ENCODE measurements at places on chromosomes 16 and 17.

GRCh38 chr17:44997733-44998520 lies 29.8 kb upstream of the C1QL1 start:
- DNase-seq: no peak

DNA sequence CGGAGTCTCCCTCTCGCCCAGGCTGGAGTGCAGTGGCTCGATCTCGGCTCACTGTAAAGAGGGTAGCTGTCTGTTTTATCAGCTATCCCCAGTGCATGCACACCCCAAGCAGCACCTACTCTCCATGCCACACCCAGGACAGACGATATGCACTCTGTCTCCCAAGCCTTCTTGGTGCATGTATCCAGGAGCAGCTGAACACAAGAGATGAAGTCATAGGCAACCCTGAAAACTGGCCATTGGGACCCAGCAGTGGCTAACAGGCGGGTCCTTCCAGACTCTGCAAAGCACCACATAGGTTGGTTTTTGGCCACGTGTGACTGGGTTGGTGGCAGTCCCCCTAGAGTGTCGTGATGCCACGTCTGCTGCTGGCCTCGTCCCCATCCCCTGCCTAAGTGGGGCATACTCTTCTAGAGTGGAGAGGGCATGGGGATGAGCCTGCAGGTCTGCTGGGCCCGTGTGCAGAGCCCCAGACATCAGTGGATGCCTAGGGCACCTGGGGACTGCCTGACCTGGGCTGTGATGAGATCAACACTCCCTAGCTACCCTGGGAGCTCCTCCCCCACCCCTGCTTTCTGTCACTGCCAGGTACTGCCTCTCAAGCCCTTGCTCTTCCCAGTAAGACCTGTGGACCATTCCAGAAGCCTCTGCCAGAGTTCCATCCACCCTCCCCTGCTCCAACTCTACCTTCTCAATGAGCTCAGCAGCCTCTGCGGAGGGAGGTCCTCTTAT lies 9.3 kb downstream of the PDE6G start:
- no peak for DNase-seq

DNA sequence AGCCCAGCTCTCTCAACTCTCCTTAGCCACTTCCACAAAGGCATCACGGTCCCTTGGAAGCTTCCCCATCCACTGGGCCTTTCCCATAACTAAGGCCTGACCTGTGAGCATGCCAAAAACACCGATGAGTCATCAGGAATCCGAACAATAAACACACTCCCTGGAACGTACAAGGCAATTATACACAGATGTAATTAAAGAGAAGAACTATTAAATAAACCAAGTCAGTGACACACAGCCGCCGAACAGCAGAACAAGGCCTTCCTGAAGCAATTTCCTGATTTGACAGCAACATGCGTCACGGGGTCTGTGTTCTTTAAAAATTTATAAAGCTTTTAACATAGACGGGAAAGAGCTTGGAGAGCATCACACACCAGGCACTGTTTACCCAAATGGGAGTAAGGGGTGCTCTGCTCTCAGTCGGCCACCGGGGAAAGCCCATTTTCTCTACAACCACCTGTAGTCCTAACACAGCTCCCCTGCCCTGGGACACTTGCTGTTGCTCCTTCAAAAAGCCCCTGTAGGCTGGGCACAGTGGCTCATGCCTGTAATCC lies 29.4 kb downstream of the COG7 start:
- DNase-seq: peak; percentile 83

DNA sequence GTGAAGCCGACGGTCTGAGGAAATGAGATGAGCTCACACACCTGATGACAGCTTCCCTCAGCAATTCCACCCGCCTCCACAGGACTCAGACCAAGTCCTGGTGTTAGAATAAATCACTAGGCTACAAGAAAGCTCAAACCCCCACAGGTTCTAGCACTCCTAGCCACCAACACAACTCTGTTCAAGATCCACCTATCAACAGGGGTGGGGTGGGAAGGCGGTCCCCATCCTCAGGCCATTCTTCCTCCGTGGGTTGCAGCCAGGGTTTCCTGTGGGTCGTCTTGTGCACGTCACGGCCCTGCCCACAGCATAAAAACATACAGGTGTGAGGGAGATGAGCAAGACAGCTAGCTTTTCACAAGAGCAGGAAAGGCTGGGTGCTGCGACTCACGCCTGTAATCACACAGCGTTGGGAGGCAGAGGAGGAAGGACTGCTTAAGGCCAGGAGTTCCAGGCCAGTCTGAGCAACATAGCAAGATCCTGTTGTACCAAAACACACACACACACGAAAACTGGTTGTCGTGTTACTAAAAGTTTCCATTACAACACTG lies 81.1 kb downstream of the ANKRD11 start:
- DNase-seq: no peak

DNA sequence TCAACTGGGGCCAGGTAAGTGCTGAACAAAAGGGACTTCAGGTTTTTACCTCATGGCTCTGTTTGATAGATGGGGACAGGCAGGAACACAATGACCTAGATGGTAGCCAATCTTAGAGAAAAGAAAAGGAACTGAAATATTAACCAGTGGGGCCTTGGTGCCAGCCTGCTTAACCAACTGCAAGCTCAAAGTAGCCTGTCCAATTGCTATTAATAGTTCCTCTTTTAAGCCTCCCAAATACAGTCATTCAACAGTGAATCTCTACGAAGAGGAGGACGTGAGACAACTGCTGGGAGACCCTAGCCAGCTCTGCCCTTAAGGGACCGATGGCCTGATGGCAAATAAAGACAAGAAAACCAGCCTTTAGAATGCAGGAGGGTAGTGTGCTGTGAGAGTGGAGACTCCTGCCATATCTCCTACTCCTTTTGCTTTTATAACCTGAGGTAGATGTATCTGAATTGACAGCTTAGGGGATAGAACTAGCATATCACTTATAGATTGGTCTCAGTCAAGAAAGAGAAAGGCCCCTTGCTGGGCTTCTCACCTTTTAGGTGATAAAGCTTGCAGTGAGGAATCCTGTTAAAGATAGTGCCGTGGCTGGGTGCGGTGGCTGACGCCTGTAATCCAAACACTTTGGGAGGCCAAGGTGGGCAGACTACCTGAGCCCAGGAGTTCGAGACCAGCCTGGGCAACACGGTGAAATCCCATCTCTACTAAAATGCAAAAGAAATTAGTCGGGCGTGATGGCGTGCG lies 28.3 kb downstream of the ARSG start:
- no peak for DNase-seq

GRCh38 chr16:78458588-78458987 lies 359.1 kb downstream of the WWOX start:
- no peak for DNase-seq

DNA sequence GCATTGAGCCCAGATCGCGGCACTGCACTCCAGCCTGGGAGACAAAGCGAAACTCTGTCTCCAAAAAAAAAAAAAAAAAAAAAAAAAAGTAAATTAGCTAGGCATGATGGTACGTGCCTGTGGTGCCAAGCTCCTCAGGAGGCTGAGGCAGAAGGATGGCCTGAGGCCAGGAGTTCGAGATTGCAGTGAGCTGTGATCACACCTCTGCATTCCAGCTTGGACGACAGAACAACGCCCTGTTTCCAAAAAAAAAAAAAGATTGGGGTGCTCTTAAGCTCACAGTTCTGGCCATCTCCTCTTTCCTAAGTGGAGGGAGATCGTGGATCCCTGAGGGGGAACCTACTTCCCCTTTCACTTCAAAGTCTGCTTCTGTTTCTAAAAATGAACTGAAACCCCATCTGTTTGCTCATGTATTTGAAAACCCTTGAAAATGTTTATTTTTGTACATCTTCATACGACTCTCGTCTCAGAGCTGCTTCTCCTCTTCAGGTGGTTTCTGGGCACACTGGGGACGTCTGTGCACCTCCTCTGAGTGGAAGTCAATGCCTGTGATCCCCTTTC lies 138.8 kb downstream of the PRKCA start:
- no peak for DNase-seq

- no peak for DNase-seq
Observed at GRCh38 chr17:73105431-73105830, 12.9 kb upstream of the SLC39A11 start.

GRCh38 chr16:80346111-80346632 lies 194.6 kb upstream of the DYNLRB2 start:
- peak; percentile 21 for DNase-seq

DNA sequence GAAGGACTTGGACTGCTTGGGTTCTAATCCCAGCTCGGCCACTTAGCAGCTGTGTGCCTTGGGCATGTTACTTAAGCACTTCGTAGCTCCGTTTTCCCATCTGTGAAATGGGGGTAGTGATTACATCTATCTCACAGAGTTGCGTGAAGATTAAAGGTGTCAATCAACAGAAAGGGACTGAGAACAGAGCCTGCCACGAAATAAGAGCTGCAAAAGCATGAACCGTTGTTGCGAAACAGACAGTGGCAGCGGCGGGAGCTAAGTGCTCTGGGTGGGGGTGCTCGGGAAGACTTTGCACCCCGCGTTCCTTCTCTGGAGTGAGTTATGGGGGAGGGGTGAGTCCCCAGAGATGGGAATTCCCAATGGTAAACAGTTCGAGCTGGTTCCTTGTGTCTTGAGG lies 79.6 kb upstream of the LHX1 start:
- no peak for DNase-seq

DNA sequence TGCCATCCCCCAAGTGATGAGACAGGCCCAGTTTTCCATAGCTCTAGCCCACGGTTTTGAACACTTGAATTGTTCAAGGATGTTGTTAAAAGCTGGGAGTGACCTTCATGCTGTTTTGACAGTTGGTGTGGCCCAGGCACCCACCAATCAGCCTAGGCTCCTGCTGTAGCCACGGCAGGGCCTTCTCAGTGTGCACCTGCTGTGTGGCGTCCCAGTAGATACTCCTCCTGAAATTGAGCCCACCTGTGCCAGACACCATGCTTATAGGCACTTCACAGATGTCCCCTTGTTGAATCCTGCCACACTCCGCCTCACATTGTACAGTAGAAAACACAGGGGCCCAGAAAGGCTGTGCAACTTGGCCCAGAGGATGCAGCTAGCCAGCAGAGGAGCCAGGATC lies 86.4 kb downstream of the SOCS1 start:
- DNase-seq: no peak

GRCh38 chr17:6986676-6987075 lies 9.2 kb upstream of the ALOX12 start:
- DNase-seq: no peak

GRCh38 chr16:54620197-54620596 lies 310.5 kb upstream of the IRX5 start:
- no peak for DNase-seq

DNA sequence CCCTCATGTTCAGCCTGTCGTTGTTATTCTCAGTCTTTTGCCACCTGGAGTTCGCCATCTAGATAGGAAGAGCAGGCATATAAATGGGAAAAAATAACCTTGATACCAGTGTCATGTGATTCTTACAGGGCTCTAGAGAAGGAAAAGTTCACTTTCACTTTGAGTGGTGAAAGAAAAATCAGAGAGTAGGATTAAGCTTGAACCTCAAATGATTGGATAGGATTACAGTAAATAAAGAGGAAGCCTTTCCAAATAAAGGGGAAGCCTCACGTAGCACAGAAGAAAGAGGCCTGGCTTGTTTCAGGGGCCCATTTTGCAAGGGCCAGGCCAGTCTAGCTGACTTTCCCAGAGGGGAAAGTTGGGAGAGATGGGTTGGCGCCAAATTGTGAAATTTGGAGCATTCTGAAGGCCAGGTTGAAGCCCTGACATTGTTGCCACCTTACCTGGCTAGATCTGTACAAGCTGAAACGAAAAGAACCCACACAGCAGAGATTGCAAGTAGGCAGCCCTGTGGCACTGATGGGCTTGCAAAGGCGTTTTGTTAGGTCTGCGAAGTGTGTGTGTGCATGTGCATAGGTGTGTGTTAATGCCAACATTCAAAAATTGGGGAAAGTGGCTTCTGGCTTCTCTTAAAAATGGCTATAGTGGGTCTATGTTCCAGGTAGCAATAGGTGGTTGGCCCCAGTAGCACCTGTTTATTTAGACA lies 38.8 kb downstream of the TMC6 start:
- DNase-seq: no peak

DNA sequence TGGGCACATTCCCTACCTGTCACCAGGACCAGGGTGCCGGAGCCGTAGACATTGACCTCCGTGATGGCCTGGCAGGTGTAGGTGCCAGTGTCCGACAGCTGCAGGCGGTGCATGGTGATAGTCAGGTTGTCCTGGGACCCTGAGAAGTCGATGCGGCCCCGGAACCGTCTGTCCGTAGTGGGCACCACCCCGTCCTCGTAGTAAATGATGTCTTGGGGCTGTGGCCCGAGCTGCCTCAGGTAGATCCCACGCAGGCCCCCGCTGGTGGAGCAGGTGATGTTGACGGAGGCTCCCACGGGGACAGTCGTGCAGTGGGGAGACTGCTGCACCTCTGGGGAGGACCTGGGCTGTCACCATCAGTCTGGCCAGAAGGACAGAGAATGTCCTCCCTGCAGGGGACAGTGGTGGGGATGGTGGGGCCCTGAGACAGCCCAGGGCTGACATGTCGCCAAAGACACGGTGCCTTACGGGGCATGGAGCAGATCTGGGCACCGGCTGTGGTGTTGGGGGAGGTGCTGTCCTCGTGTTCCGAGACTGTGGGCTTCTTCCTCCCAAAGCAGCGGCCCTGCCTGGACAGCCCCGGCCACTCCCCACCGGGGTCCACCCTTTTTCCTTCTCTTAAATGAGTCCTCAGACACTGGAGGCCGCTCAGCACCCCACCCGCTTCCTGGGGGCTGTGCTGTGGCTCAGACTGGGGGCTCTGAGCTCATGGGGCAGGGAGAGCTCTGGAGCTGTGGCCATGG lies 586 bp downstream of the CD7 start:
- no peak for DNase-seq

Data from skeletal muscle cell (primary cell).